ENCODE measurements at places on chromosomes 2 and 18.

GRCh38 chr2:42931146-42931817, 138.9 kb upstream of the HAAO start:
- DNase-seq, result no peak

- DNase-seq, result no peak
Measured at GRCh38 chr2:169225906-169226305, 136.4 kb downstream of the LRP2 start.

DNA sequence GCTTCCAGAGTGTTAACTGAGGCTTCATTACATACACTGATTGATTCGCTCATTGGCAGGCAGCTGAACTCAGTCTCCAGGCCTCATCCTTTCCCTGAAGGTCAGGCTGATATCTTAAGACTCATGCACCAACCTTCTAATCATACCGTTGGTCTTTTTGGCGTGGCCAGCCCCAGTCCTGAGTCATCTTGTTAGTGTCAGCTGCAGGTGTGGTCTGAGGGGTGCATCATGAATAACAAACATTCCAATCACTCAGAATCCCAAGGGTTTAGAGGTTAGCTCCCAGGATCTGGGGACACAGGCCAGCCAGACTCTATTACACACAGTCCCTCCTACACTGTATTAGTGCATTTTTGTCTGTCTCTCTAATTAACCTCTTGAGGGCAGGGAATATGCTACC, 271.5 kb downstream of the HRH4 start:
- no peak for DNase-seq

GRCh38 chr2:85917887-85918795, 29.4 kb upstream of the ST3GAL5 start:
- DNase-seq, result no peak
